Suprapubic skin (tissue), 4 donors: ENCODE measurements at places on chromosomes 1 and 21. TPM values are rescaled to one million over a fixed set of nuclear protein-coding genes. Genes with fewer than 3 reads are reported as not detected.

GRCh38 chr1:29807689-29808088, 571.4 kb downstream of the PTPRU start:
- no peak for DNase-seq
- peaks cover 21% of the 10 kb centered on the region for H3K27me3 ChIP-seq
- no peaks in the 10 kb centered on the region for H3K4me1 ChIP-seq
- no peaks in the 10 kb centered on the region for H3K36me3 ChIP-seq

GRCh38 chr1:178060789-178061556, 32.9 kb upstream of the RASAL2 start:
- no peaks in the 10 kb centered on the region for H3K27me3 ChIP-seq
- H3K36me3 ChIP-seq: no peaks in the 10 kb centered on the region
- peaks cover 58% of the 10 kb centered on the region for H3K4me1 ChIP-seq
- DNase-seq: no peak

GRCh38 chr1:175204330-175204729, 11.8 kb upstream of the KIAA0040 start:
- no peak for DNase-seq
- H3K36me3 ChIP-seq: no peaks in the 10 kb centered on the region
- no peaks in the 10 kb centered on the region for H3K27me3 ChIP-seq
- no peak overlapping the region for H3K27ac ChIP-seq
- peaks cover 15% of the 10 kb centered on the region for H3K4me1 ChIP-seq

DNA sequence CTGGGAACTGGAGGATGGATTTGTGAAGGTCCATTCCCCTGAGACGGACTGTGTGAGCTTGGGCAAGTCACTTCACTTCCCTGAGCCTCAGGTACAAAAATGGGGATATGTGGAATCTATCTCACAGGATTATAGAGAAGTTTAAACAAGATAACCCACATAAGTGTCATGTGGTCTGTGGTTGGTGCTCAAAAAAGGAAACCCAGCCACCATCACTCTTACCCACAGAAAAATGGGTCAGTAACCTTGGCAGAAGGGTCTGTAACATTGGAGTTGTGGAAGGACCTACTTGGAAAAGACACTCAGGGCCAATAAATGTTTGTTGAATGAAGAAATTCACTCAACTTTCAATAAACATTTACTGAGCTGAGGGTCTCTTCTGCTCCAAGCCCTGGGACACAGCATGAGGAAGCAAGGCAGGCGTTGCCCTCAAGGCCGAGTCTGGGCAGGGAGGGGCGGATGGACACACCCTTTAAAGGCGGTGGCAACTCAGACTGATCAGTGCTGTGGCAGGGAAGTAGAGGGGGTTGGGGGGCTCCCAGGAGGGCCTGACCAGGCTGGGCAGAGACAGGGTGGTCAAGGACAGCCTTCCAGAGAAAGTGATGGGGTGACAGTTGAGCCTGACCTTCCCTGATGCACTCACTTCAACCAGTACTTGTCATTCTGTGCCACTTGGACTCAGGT, 66.7 kb upstream of the ACOT11 start:
- H3K27me3 ChIP-seq: no peaks in the 10 kb centered on the region
- H3K4me1 ChIP-seq: peaks cover 22% of the 10 kb centered on the region
- H3K27ac ChIP-seq: no peak overlapping the region
- DNase-seq: no peak
- H3K36me3 ChIP-seq: no peaks in the 10 kb centered on the region

Gene KCND3
- total RNA-seq: 6.8 TPM

Gene GBP7
- total RNA-seq: not detected

Gene FCRL6
- 0.49 TPM for total RNA-seq

Gene ARID1A
- 77.2 TPM for total RNA-seq

Gene BEND5
- total RNA-seq: 1.4 TPM

Gene TSPAN2
- total RNA-seq: 0.73 TPM
